ENCODE measurements at places on chromosomes 5 and 9.

DNA sequence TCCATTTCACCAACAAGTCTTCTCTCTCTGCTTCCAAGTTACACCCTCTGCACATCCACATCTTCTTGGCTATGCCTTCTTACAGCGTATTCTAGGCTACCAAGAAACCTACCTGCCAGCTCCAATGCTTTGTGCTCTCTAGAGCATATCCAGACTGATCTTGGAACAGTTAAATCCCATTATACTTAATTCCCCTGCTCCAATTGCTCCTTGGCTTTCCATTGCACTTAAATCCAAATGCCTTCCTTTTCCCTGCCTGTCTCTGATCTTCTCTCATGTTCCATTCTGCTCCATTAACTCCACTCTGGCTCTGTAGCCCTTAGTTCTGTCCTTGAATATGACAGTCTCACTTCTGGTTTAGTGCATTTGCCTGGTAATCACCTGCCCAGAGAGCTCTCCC lies 322.4 kb downstream of the LRRC70 start:
- DNase-seq: no peak

DNA sequence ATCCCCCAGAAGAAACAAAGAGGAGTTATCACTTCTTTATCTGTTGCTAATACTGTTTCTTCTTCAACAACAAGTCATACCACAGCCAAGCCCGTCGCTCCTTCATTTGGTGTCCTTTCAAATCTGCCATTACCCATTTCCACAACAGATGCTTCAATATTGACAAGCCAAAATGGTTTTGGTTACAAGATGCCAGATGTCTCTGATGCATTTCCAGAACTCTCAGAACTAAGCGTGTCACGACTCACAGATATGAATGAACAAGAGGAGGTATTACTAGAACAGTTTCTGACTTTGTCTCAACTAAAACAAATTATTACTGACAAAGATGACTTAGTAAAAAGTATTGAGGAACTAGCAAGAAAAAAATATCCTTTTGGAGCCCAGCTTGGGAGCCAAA lies 16.0 kb upstream of the HAND1 start:
- no peak for DNase-seq

GRCh38 chr5:30000231-30000630 lies 1193.3 kb upstream of the CDH6 start:
- no peak for DNase-seq

GRCh38 chr9:112774006-112774996 lies 23.7 kb downstream of the SNX30 start:
- peak; percentile 23 for DNase-seq

- no peak for DNase-seq
These were observed 158.3 kb upstream of the MEF2C start for GRCh38 chr5:89041249-89041779.

DNA sequence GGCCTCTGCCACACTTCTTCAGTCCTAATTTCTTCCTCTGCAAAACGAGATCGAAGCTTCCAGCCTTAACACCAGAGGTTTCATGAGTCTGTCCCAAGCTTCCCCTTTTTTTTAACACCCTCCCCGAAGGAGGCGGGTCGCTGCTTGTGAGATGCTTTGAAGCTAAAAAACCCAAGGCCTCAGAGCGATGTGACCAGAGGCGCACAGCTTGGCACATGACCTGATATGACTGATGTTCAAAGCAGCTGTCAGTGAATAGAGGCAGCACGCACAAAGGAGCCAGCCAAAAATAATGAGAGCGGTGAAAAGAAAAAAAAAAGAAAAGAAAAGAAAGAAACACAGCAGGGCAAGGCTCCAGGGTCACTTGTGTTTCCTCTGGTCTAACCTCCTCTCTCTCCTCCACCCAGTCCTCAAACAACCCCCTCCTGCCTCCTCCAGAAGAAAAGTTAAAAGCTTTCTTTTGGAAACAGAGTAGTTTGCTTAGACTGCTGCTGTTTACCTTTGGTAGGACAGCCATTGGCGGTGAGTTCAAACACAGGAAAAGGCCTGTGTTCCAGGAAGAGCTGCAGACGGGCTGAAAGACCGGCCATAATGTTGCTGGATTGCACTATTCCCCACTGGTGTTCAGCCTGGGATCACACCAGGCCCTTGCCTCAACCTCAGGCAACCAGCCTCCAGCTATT lies 10.9 kb upstream of the ZNF366 start:
- DNase-seq: no peak

- no peak for DNase-seq
These were observed 95.6 kb downstream of the HSPA4 start for GRCh38 chr5:133147411-133147810.

- DNase-seq: no peak
These were observed 200.8 kb downstream of the RGS3 start for GRCh38 chr9:113664181-113664875.

- DNase-seq: peak; percentile 77
These were observed 60.4 kb upstream of the ERCC6L2 start for GRCh38 chr9:95815133-95815532.

GRCh38 chr9:37531699-37532098 lies 44.5 kb downstream of the FBXO10 start:
- no peak for DNase-seq

- peak; percentile 65 for DNase-seq
These were observed 110.0 kb upstream of the LPCAT1 start for GRCh38 chr5:1633605-1634336.

- DNase-seq: no peak
These were observed 243.1 kb upstream of the COX7C start for GRCh38 chr5:86374611-86375010.

GRCh38 chr5:172745838-172746237 lies 25.2 kb downstream of the DUSP1 start:
- no peak for DNase-seq

DNA sequence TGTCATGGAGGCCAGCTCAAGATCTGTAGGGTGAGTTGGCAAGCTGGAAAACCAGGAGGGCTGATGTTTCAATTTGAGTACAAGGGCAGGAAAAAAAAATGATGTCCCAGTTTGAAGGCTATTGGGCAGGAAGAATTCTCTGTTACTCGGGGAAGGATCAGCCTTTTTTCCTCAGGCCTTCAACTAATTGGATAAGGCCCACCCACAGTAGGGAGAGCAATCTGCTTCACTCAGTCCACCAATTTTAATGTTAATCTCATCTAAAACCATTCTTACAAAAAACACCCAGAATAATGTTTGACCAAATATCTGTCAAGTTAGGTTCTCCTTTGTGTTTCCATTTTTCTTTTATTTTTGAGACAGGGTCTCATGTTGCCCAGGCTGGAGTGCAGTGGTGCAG lies 382.4 kb downstream of the ARRDC3 start:
- no peak for DNase-seq

DNA sequence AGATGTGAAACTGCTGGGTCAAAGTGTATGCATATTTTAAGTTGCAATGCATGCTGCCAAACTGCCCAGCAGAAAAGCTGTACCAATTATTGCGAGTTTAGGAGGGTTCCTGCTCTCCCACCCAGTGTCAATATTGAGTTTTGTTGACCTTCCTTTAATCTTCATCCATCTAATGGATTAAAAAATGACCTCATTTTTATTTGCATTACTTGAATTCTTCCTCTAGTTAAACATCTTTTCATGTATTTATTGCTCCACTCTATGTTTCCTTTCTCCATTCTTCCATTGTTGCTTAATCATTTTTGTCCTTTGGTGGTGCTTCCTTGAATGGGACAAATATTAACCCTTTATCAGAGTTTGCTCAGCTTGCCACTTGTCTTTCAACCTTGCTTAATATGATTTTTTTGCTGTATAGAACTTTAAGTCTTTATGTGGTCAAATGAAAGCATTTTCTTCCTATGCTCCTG lies 32.4 kb downstream of the TLE1 start:
- DNase-seq: no peak

GRCh38 chr9:31104249-31104648 lies 1280.2 kb upstream of the ACO1 start:
- no peak for DNase-seq

DNA sequence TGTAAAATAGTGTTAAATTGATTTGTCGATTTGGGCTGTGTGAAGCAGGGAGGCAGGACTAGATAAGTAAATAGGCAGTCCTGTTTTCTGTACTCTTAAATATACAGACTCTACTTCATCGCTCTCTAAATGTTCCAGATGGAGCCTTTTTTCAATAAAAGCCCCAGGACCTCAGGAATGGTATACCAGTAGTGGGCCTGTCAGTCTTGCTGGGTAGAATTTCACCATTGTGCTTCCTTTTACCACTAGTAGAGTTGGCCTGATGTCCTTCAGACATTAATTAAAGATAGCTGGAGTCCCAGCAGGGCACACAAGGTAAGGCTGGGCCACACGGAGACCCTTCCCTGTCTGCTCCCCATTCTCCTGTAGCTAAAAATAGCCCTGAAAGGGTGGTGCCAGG lies 6.0 kb downstream of the SNX18 start:
- no peak for DNase-seq

DNA sequence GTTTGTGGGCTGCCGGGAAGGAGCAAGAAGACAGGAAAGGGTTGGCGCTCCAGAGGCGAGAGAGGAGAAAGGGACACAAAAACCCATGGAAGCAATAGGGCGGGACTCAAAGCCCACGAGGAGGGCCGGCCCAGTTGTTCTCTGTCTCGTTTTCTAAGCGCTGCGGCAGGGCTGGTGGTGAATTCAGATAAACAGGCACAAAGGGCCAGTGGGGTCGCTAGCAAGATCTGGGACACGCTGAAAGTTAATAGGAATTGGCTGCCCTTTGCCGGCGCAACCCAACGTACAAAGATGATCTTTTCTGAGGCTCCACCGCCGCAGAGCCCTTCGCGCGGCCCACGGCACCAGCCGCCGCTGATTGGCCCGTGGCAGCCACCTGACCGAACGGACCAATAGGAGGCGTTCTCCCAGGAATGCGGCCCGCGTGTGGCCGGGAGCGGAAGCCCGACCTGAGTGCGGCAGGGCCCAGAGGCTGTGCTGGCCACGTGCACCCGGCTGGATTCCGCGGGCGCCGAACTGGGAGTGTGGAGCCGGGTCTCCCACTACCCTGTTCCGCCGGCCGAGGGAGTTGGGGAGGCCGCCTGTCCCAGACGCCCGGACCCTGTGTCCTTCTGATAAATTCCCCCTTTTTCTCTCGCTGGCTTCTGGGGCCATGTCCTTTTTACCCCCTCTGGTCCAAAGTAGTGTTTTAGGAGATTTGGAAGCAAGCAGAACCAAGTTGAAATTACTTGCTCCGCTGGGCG lies 16.8 kb upstream of the NSD1 start:
- no peak for DNase-seq

- no peak for DNase-seq
These were observed 4.1 kb downstream of the NRARP start for GRCh38 chr9:137297966-137298365.

GRCh38 chr9:104831681-104832080 lies 67.8 kb downstream of the NIPSNAP3B start:
- peak; percentile 73 for DNase-seq

DNA sequence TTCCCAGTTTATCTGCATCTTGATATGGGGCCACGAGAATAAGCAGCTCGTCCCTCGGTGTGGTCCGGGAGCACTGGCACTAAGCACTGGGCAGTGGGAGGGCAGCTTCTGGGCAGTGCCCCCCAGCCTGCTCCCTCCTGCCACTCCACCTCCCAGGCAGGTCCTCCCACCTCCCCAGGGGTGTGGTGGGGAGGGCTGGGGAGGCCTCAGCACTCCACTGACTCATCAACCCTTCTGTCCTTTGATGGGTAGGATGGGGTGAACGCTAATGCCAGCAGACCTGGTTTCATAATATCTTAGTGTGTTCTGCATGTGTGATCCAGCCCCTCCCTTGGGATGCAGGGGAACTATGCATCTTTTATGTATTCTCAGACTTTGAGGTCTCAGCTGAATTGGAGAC lies 62.2 kb upstream of the GNE start:
- no peak for DNase-seq

DNA sequence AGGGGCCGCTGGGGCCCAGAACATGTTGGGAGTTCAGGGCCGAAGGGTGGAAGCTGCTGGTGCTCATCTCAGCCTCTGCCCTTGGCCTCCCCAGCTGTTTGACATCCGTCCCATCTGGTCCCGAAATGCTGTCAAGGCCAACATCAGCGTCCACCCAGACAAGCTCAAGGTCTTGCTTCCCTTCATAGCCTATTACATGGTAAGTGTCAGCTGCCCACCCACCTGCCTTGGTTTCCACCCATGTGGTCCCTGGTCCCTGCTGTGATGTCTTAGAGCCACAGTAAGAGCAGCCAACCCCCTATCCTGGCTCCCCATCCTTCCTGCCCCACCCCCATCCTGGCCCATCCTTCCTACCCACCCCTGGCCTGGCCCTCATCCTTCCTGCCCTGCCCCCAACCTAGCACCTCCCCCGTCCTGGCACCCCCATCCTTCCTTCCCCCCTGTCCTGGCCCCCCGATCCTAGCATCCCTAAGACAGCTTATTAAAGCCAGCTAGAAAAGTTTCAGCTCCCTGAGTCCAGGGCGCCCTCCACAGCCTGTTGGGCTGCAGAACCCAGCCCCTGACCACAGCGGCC lies 9.7 kb upstream of the CEL start:
- no peak for DNase-seq

- no peak for DNase-seq
These were observed 50.3 kb downstream of the TLE4 start for GRCh38 chr9:79621916-79622575.

Data from HCEC 1CT (cell line).